ENCODE measurements at places on chromosomes 2 and 18.

DNA sequence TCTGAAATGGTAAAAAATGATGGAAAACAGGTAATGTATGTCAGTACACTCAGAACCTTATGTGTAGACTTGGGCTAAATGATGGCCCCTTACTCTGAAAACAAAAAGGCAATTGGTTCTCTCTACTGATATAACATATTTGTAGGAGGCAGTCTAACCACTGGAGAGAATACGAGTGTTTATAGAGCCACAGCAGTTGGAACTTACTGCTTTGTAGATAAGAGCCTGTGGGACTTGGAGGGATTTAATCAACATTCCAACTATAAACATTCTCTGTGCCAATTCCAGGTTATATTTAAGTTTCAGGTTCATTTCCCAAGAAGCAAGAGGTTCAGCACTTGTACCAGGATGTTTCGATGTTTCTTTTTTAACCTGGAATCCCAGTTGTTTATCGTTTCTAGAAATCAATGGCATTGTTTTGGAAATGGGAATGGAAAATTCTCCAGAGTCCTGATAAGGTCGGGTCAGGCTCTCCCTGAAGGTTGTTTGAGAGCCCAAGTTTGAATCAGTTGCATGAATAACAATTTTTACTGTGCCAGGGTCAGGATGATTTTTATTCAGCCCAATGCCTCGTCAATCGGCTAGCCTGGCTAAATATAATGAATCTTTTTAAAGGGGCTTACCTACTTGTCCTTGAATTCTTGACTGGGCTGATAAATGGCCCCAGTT, 278.4 kb upstream of the FAM98A start:
- no peak for DNase-seq

DNA sequence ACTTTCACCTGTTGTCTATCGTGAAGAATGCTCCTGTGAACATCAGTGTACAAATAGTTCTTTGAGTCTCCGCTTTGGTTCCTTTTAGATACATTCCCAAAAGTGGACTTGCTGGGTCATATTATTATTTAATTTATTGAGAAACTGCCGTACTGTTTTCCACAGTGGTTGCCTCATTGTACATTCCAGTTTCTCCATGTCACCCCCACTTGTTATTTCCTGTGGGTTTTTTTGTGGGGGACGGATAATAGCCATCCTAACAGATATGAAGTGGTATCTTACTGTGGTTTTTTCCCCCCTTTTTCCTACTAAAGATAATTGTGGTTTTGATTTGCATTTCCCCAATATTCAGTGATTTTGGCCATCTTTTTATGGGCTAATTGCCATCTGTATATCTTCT, 53.8 kb downstream of the SMCHD1 start:
- DNase-seq = no peak

DNA sequence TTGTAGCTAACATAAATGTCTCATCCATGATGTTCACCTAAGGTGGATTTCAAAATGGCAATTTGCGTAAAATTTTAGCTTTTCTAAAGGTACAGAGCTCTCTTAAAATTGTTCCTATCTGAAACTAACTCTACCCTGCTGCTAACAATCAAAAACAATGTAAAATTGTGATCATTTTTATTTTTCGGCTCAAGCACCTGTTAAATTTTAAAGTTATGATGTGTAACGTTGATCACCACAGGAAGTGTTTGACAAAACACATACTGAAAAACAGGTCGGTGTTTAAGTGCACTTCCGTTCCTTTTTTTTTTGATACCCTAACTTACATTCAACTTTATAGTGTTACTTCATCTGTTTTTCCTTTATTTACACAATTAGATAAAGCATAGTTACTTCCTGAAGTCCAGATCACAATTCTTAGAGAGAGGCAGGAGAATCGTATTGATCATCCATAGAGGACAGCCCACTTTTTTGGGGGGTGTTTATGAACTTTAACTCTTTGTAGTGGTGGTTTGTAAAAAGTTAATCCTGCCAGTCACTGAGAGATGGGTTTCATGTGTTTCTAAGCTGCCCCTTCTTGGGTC, 6.0 kb upstream of the NCK2 start:
- DNase-seq = no peak

GRCh38 chr18:46424898-46425297, 232.1 kb downstream of the LOXHD1 start:
- DNase-seq = no peak

DNA sequence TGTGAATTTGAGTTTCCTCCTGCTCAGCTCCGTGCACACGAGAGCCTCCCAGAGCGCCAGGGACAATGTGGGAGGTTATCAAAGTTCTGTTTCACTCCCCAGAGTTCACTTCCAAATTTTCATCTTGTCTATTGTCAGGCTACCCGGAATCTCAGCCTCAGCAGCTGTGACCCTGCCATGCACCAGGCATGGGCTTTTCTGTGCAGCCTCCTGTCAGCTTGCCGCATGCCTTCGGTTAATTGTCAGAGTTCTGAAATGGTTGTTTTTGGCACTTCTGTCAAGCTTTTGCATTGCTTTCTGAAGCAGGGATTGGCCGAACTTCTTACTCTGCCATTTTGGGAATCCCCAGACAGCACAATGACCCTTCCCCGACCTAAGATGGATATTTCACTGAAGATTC, 60.4 kb downstream of the SH3YL1 start:
- no peak for DNase-seq

GRCh38 chr2:70826696-70827350, 6.4 kb upstream of the CLEC4F start:
- DNase-seq = no peak

GRCh38 chr18:49169037-49169521, 218.3 kb upstream of the SMAD7 start:
- DNase-seq = no peak

DNA sequence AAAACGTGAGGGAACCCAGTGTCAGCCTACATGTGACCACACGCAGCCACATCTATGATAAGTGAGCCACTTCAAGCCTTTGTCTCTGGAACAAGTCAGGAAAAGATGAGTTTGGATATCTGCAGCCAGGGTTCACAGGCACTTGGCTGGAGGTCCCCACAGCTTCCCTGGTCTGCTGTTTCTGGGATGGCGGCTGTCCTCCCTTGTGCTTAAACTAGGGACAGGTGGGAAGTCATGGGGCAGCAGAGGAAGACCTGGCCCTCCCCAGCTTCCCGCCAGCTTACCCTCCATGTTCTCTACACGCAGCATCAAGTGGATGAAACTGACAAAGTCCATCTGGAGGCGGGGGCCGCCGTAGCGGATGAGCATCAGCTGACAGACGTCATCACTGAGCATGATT, 38.5 kb upstream of the GALNT14 start:
- no peak for DNase-seq

DNA sequence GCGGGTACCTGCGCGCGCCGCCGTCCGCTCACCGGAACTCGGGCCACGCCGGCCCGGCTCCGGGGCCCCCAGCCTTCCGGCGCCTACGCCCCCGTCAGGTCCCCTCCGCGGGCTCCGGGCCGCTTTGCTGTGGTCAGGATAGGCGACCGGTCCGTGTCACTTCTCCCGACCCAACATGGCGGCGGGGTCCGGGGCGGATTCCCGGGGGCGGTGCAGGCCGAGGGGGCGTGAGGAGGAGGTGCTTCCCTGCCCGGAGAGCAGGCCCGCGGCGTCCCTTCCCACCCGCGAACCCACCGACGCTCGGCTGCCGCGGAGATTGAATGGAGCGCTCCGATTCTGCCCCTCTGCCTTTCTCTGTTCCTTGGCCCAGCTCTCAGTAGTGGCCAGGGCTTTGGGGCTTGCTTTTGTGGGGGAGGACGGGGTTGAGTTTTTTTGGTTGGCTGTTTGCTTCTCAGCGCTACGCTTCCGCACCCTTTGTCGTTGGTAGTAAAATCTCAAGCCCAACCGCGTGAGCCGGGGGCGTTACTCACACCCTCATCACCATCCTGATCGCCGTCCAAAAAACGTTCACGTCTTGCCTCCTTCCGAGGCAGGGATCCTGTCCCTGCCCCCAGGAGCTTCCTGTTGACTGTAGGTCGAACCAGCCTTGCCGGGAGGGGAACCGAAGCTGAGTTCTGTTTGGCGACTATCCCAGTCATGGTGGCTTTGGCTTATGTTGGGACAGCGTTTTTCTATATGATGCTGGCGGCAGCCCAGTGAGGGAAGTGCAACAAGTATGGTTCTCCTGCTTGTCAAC, 532 bp upstream of the YES1 start:
- DNase-seq = peak; percentile 43

- DNase-seq = no peak
Measured at GRCh38 chr2:82998781-82999180, 1460.3 kb downstream of the SUCLG1 start.

DNA sequence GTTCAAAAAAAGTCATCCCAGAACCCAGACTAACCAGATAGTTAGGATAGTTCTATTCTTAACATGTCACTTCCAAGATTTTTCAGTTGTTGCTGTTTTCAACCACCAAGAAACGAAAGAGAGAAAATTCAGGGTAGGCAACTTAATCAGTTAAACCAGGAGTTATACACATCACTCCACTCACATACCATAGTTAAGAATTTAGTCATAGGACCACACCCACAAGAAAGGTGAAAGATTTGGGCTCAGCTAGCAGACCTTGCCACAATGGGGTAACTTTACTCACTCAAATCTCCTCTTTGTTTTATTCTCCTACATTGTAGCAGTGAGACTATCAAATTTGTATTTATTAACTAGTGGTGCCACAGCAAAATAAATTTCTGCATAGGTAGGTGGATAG, 473.6 kb downstream of the NUP35 start:
- DNase-seq = no peak

DNA sequence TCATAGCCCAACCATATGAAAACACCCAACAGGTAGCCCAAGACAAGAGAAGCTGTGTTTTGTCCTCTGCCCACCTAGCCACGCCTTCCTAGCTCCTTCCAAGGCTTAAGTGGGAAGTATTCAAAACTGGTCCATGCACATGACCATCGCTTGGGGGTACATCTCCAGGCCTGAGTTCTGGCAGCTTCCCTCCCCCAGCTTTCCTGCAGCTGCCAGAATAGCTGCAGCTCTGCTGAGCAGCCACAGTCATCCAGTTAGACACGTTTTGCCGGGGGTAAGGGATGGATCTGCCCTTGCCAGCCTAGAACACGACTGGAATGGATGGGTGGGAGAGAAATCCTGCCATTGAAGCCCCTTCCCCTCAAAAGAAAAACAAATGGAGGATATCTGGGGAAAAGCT, 166.8 kb downstream of the NRP2 start:
- no peak for DNase-seq

DNA sequence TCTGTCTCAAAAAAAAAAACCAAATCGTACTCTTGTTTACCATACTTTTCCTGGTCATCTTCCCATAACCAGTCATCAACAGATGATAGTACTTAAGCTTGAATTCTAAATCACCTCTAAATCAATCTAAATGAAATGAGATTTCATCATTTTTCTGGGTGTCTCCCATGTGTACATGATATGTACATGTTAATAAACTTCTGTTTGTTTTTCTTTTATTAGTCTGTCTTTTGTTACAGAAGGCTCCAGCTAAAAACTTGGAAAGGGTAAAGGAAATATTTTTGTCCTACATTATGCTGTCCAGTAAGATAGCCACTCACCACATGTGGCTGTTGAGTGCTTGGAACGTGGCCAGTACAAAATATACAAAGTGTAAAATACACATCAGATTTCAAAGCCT, 78.7 kb upstream of the MSH6 start:
- no peak for DNase-seq

- peak; percentile 70 for DNase-seq
Measured at GRCh38 chr2:112187805-112188596, 49.8 kb downstream of the FBLN7 start.

GRCh38 chr2:37402636-37403035, 58.2 kb downstream of the QPCT start:
- DNase-seq = no peak

DNA sequence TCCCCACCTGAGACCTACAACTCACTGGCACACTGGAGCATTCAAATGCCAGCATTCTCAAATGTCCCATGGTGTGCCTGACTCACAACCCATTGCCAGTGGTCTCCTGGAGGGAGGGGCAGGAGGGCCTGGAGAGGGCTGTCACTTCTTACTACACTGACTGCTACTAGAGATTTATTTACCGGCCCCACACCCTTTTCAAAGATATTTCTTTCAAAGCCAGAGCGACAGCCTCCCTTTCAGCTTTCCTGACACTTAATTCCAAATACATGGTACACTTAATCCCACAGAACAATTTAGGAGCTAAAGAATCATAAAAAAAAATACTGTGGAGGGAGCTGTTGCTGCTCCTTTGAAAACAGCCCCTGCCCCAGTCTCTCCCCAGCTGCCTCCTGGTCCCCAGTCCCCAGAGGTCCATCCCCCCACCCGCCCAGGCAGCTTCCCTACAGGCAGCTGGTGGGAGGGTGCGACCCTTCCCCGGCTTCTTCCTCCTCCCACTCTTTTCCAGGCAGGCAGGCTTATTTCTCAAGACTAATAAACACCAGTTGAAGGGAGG, 129.1 kb upstream of the SMAD2 start:
- no peak for DNase-seq

- DNase-seq = no peak
Measured at GRCh38 chr18:55461848-55462247, 126.1 kb downstream of the TCF4 start.

- DNase-seq = no peak
Measured at GRCh38 chr2:73018188-73018825, 53.2 kb downstream of the SFXN5 start.

DNA sequence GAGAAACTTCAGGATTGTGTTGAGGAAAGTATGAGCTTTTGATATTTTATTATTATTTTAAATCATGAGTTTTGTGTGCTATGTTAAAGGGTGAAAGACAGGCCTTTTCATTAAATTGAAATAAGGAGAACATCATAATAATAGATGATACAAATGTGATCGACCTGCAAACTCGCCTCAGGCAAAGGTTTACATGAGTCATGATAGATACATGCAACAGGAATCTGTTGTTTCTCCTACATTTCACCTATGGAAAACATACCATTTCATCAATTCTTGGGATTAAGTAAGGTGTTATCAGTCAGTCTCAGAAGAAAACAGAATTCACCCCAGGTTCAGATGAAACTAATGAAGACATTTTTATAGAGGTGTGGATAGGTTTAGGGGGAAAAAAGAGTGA, 1992.5 kb upstream of the PIK3C3 start:
- DNase-seq = no peak

GRCh38 chr2:100036793-100037192, 105.6 kb downstream of the AFF3 start:
- no peak for DNase-seq

Measured in stimulated activated CD4-positive, alpha-beta T cell treated with anti-CD3 and anti-CD28 coated beads, Interleukin-1b, Interleukin-23, amount 100 ng/mL, for 1 hour (primary cell).